ENCODE measurements at places on chromosomes 13 and 19.

- H3K4me3 ChIP-seq: no peak overlapping the region
- no peaks in the 10 kb centered on the region for H3K27me3 ChIP-seq
- no peak for DNase-seq
- H3K36me3 ChIP-seq: no peaks in the 10 kb centered on the region
- no peaks in the 10 kb centered on the region for H3K4me1 ChIP-seq
These were observed 13.2 kb upstream of the URI1 start for GRCh38 chr19:29928831-29929230.

DNA sequence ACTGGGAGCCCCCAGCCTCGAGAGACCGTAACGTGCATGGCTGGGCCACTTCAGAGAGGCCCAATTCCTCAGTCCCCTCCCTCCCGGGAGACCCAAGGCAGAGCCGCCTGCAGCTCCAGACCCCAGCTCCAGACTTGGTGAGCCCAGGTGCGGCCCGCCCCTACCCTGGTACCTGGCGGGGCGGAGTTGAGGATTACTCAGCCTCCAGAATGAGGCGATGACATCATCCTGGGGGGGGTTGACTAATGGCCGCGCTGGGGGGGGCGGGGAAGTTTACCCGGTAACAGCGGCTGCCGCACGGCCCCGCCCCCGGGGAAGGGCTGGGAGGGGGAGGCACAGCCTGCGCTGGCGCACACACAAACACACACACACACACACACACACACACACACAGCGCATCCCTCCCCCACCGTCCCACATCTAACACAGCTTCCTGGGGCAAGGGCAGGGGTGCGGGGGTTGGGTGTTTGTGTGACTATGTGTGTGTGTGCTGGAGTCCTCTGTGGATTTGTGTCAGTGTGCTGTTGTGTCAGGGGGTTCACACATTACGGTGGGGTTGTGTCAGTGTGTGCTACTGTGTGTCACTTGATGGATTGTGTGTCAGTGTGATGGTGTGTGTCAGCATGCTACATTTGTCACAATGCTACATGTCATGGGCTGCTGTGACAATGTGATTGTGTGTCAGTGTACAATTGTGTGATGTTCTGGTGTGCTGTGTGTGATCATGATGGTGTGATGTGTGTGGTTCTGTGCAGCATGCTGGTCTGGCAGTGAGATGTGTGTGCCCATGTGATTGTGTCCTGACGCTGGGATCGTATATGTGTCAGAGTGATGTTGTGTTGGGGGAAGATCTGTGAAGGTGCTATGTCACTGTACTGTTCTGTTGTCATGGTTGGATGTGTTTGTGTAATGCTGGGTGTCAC is 10.3 kb upstream of the BBC3 start:
- peak; percentile 93 for DNase-seq
- H3K4me3 ChIP-seq: peak overlapping the region; percentile 18
- H3K36me3 ChIP-seq: no peaks in the 10 kb centered on the region
- no peak overlapping the region for H3K27ac ChIP-seq

- no peak overlapping the region for H3K27ac ChIP-seq
- no peaks in the 10 kb centered on the region for H3K4me1 ChIP-seq
- no peaks in the 10 kb centered on the region for H3K36me3 ChIP-seq
- no peaks in the 10 kb centered on the region for H3K27me3 ChIP-seq
- no peak overlapping the region for H3K4me3 ChIP-seq
These were observed 61.2 kb upstream of the FRY start for GRCh38 chr13:31970231-31970930.

GRCh38 chr19:39745643-39746042 is 7.8 kb upstream of the CLC start:
- no peaks in the 10 kb centered on the region for H3K4me1 ChIP-seq
- no peak overlapping the region for H3K4me3 ChIP-seq
- no peak for DNase-seq
- H3K36me3 ChIP-seq: no peaks in the 10 kb centered on the region
- H3K27ac ChIP-seq: no peak overlapping the region

- no peak for DNase-seq
- peaks cover 10% of the 10 kb centered on the region for H3K4me1 ChIP-seq
- no peak overlapping the region for H3K4me3 ChIP-seq
- H3K27ac ChIP-seq: no peak overlapping the region
These were observed 1246.5 kb downstream of the UQCRFS1 start for GRCh38 chr19:27966390-27966816.
